ENCODE measurements at places on chromosomes 12 and 14.

- DNase-seq: no peak
Observed at GRCh38 chr14:94395888-94396574, 7.6 kb upstream of the SERPINA1 start.

DNA sequence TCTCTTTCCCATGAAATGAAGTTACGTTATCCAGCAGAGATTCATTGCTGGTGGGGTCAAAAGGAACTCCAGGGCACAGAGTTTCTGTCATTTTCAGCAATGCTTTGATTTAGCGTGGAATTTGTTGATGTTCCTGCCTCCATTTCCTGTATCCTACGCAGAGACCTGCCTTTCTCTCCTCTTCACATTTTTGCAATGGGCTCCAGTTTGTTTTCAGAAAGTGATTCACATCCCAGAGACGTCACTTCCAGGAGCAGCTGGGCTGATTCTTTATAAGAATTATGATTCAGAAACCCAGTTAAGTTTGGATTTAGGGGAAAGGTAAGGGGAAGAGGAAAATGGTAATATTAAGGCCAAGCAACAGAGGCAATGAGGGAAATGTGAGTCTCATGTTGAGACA, 11.6 kb downstream of the RNASE10 start:
- no peak for DNase-seq

DNA sequence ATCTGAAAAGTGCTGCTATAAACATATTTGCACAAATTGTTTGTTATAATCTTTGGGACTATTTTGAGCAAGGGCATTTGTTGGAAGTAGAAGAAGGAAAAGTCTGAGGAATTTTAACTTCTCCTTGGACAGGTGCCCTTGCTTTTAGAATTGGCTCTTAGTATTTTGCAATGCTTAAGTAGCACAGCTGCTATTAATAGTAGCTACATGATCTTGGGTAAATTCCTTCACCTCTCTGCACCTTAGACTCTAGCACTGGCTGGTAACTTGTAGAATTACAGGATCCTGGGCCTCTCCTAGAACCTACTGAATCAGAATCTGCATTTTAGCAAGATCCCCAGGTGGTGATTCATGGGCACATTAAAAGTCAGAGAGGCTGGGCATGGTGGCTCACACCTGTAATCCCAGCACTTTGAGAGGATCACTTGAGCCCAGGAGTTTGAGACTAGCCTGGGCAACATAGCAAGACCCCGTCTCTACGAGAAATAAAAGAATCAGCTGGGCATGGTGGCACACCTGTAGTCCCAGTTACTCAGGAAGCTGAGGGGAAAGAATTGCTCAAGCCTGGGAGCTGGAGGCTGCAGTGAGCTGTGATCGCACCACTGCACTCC, 10.8 kb upstream of the TMEM120B start:
- DNase-seq: no peak

DNA sequence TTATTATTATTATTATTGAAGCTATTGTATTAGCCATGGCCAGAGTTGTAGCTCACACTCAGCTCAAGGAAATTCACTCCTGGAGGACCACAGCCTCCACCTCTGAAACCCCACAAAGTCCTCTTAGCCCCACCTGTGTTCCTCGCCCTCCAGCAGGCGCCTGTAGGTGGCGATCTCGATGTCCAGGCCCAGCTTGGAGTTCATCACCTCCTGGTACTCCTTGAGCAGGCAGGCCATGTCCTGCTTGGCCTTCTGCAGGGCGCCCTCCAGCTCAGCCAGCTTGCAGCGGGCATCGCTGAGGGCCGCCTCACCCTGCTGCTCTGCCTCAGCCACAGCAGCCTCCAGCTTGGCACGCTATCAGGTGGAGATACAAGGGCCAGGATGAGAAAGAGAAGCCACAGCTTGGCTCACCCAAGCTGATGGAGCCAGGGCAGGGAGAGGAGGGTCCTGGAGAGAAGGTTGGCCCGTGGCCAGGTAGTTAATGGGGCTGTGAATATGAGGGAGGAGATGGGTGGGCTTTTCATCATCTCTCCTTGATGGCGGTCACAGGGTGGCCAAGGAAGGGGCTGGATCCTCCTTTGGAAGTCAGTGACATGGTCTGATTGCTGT, 5.1 kb downstream of the KRT85 start:
- DNase-seq: no peak

DNA sequence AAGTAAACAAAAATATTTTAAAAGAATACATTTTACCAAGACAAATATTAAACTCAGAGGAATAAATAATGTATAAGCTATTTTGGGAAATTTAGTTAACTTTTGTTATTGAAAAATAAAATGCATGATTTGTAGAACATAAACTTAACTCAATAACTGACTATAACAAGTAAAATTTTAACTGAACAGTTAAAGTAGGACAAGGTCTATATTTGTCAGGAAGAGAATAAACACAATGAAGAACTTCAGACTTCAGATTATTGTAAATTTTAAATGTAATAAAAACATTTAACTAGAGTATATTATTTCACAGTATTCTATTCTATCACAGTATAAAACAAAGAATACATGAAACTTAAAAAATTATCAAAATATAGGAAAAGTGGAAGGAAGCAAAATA, 948.8 kb upstream of the USP15 start:
- no peak for DNase-seq
